Hematopoietic multipotent progenitor cell treated with erythropoietin and hydrocortisone succinate and interleukin-3 and kit ligand, for 15 days (in vitro differentiated cells): ENCODE measurements at places on chromosomes 1 and 21.

DNA sequence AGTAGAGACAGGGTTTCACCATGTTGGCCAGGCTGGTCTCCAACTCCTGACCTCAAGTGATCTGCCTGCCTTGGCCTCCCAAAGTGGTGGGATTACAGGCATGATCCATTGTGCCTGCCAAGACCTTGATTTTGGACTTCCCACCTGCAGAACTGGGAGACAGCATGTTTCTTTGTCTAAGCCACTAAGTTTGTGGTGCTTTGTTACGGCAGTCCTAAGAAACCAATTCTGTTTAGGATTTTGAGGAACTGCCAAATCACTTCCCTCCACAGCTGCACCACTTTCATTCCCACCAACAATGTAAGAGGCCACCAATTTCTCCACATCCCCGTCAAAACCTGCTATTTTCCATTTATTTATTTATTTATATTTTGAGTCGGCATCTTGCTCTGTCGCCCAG lies 46.1 kb downstream of the CHAF1B start:
- no peak for DNase-seq

DNA sequence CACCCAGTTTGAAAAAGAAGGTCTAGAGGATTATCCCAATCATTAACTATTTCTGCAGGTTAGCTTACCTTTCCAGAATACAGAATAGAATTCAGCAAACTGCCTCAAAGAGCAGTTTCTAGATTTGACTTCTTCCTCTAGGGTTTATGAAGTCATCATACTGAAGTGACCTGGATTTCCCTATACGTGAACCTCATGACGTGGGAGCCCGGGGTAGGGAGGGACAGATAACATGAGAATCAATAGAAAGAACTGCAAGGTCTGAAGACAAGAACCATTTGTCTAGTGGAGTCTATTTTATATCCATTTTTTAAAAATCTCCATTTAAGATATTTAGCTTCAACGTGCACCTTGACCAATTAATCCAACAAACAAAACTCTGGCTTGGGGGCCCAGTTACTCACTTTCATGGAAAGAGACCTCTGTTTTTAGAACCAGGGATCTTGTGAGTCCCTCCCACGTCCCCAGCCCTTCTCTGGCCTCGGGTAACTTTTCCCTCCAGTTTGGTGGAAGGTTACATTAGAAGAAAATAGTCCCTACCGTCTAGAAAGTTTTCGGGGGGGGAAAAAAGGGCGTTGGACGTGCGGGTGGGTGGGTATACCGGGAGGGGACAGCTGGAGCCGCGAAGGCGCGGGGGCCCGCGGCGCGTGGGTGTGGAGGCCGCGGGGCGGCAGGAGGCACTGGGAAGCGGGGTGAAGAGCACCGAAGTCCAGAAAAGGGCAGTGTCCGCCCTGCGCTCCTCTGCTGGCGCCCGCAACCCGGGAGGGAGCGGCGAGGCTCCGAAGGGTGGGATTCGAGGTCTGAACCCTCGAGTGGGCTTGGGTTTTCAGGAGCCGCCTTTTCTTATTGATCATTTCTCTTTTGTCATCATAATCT lies 13.8 kb upstream of the POGZ start:
- DNase-seq, result peak; percentile 51

- no peak for DNase-seq
Measured at GRCh38 chr1:87436534-87436933, 107.9 kb downstream of the LMO4 start.

DNA sequence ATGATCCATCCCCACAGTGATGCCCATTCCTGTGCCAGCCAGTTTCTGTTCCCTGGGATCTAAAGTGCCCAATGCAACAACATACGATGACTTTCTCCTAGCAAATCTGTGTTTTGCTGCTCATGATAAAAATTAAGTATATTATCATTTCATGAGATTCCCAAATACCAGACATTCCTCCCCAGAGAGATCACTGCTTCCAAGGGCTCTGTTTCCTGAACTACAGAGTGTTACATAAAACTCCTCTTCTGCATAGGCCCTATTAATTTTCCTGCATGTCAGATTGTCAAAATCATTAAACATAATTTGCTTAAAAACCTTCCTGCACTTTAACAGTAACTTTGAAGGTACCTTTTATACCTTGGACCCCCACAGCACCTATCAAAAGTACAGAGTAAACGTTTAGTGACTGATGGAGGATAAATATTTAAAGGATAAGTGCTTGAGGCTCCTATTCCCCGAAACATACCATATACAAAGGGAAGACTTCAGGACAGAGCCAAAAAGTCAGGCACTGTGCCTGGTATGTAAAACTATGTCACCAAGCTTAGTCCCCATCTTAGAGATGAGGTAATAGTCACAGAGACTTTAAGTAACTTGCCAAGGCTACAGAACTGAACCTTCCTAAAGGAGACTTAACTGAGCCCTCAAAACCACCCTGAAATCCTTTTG lies 50.2 kb downstream of the SLC25A24 start:
- DNase-seq, result no peak

GRCh38 chr1:155884982-155885381 lies 25.6 kb downstream of the SYT11 start:
- DNase-seq, result no peak

GRCh38 chr1:66247415-66248208 lies 286.3 kb upstream of the SGIP1 start:
- DNase-seq, result no peak

DNA sequence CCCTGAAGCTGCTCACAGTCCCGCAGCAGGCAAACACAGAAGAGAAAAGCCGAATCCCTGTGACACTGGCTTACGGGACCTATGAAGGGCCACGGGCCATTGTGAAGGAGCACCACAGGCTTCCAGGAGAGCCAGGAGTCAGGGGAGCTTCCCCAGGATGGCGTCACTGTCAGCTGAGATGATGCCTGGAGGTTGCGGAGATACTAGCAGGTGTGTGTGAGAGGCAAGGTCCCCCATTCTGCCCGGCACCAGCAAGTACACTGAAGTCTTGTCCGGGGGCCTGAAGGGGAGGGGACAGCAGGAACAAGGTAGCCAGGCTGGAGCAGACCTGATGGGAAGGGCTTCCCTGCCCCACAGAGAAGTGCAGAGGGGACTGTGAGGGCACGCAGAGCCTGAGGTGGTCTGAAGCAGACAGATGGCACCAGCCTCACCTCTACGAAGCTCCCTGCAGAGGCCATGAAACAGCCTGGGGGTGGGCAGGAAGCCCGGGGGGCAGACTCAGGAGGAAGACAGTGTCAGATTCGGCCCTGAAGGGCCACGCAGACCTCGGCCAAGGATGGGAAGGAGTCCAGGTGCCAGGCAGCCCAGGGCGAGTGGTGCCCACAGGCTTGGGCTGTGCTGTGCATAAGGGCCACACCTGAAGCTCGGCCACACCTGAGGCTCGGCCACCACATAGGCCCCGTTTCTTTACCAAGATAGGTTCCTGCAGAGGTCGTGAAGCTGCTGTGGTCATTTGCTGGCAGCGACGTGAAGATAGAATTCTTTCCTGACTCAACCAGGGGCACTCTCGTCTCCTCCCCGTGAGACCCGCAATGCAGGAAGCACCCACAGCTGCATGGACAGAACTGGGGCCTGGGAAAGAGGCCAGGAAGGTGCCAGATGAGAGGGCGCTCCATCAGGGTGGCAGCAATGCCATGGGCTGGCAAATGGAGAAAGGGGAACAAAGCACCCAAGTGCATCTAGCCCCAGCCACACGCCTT lies 10.1 kb downstream of the TCP10L start:
- no peak for DNase-seq

GRCh38 chr1:161182214-161182613 lies 4.9 kb upstream of the B4GALT3 start:
- peak; percentile 57 for DNase-seq

- no peak for DNase-seq
Measured at GRCh38 chr1:36322041-36322785, 1.2 kb downstream of the EVA1B start.

DNA sequence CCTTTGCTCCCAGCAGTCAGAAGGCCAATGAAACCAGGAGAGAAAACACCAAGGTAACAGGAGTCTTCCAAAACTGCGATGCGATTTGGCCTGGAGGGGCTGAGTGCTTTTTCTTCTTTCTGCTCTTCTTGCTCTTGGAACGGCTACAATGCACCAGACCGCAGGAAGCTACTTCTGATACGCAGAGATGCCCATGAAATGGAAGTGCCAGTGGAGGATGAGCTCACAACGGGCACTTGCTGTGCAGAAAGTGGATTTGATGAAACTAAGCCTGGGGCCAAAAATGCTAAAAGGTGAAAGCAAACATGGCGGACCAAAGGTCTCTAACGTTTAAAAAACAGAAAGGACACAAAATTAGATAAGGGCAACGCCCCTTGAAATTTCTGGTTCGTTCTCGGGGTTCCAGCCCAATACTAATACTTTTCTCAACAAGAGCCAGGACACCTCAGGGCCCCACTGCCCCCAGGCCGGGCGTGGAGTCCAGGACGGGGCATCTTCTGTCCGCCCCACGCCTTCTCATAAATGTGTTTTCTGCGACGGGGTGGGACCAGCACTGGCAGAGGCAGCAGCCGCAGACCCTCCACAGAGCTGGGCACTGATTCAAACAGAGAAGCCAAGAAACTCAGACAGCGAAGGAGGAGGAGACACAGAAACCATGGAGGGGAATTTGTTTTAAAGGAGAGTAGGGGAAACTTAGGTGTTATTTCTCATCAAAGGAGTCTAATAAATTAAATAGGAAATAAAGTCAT lies 101.3 kb downstream of the CRYAA start:
- DNase-seq, result no peak

GRCh38 chr1:88787023-88787903 lies 103.2 kb downstream of the PKN2 start:
- no peak for DNase-seq

- no peak for DNase-seq
Measured at GRCh38 chr1:195085196-195085595, 1523.0 kb downstream of the KCNT2 start.

DNA sequence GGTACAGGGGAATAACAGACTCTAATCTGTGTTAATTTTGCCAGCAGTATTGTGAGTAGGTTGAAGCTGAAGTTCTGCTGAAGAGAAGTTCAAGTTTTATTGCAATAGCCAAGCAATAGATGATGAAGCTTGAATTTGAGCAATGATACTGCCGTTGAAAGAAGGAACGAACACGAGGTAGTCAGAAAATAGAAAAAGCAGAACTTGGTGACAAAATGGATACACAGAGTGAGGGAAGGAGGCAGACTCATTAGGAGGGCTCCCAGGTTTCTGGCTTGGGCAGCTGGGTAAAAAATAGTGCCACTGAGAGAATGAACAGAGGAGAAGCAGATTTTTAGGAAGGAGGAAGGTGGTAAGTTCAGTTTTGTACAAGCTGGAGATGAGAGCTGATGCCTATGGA lies 22.3 kb upstream of the AGO1 start:
- no peak for DNase-seq

- DNase-seq, result no peak
Measured at GRCh38 chr1:198528364-198528763, 12.1 kb downstream of the ATP6V1G3 start.

- no peak for DNase-seq
Measured at GRCh38 chr21:44914176-44914874, 6.4 kb downstream of the ITGB2 start.

- DNase-seq, result no peak
Measured at GRCh38 chr1:202565890-202566602, 144.2 kb downstream of the SYT2 start.

DNA sequence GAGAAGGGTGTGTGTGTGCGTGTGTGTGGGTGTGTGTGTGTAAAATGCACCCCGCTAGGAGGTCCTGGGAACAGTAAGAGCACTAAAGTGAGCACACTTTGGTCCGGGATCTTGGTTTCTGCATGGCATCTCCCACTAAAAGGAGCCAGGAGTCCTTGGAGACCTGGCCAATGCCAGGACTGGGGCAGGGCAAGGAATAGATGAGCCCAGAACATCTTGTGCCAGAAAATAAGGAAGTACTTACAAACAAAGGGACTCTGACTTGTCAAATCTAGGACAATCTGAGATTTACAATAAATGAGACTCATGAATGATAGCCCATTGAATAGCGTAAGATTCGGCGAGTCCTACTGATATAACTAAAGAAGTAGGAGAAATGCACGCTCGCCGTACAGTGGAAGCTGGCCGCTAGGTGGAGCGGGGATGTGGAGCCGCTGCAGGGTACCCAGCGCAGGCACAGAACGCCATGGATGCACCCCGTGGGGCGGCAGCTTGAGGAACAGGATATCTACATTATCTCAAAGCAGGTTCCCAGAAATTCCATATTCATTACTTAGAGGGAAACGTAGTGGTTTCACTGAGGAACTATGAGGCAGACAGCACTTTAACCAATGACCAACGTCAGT lies 7.1 kb downstream of the SLC37A1 start:
- DNase-seq, result no peak

- no peak for DNase-seq
Measured at GRCh38 chr1:231814021-231814420, 187.4 kb downstream of the DISC1 start.

GRCh38 chr1:52365746-52366516 lies at the start of gene CC2D1B:
CC2D1B (minus strand) TSS chr1:52366205; CDS start chr1:52364620, 1,585 bp downstream.
- DNase-seq, result peak; percentile 94

GRCh38 chr1:89989799-89990198 lies 5.1 kb upstream of the ZNF326 start:
- no peak for DNase-seq

DNA sequence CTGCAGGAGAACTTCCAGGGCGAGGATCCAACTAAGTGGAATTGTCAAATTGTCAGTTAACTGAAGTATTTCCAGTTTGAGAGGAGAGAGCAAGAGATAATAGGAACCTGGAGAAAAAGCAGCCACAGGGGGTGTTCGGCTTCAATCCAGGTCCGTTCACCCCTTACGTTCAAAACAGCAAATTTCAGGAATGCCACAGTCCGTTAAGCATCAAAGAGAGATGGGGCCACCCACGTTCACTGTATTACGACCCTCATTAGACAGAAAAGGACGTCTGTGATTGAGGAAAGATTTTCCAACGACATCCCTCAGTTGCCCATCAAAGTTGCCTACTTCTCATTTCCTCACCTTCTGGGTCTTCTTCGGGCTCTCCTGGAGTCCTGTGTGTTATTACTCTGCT lies 422.5 kb upstream of the VAMP3 start:
- DNase-seq, result no peak

DNA sequence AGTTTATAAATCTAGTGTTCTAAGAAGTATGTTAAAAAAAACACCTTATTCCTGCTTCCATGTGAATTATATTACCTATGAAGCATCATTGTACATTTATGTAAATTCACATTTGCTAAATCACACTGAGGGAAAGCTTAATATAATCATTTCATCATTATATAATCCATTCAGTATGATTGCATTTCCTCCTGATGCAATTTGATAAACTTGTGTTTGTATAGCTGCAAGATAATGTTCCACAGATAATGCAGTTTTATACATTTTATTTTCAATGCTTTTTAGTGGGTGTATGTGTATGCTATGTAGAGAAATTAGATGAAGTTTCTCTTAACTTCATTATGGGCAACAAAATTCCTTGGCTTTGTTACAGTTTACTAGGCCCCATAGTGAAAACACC lies 79.6 kb downstream of the HS2ST1 start:
- DNase-seq, result no peak

DNA sequence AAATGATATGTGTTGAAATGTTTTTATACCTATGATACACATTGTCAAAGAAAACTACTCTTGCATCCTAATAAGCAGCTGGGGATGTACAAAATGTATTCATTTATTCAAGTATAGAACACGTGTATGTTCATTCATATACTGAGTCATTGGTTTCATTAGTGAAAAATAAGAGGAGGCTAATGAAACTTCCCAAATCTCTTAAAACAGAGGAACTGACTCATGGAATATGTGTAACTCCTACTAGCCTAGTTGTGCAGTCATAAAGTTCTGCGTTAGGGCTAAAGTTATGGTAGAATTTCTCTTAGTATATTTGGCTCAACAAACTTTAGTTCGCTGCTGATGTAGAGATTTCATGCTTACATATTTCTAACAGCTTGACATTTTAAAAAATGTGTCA lies 441.6 kb downstream of the NCAM2 start:
- no peak for DNase-seq

GRCh38 chr1:206703661-206704060 lies 19.0 kb downstream of the MAPKAPK2 start:
- DNase-seq, result no peak

GRCh38 chr1:93471284-93471683 lies 23.4 kb downstream of the FNBP1L start:
- no peak for DNase-seq
